T-helper 17 cell (primary cell): ENCODE measurements at places on chromosomes 1 and 21. TPM values are rescaled to one million over a fixed set of nuclear protein-coding genes. Genes with fewer than 3 reads are reported as not detected.

The CR1L gene
- not detected for total RNA-seq

The HSPB7 gene
- not detected for total RNA-seq

DNA sequence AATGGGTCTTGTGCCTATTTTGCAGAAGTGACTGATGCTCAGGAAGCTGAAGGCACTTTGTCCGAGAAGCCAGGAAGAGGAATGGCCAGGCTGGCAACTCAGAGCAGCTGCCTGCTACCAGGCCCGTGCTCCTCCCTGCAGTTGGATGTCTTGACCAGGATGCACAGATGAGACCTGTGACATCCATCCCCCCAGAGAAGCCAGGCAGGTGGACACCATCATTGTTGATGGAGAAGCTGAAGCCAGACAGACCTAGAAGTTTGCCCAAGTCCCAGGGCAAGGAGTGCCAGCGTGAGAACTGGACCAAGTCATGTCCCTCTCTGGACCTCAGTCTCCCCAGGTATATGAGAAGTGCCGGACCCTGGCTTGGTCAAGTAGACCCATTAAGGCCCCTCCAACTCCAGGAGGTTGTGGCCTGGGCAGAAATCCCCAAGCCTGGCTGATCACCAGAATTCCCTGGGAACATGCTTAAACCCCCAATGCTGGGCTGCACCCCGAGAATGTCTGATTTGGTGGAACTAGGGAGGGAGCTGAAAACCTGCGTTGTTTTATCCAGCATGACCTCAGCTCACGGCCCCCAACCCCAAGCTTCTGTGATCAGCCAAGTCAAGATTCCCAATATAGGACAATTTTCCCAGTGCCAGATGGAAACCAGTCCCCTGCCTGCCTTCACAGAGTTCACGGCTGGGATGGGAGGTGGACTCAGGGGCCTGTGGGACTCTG is 82.4 kb downstream of the CAMK2N1 start:
- DNase-seq: no peak

The THEM4 gene
- total RNA-seq: 42.2 TPM

The MTARC1 gene
- not detected for total RNA-seq

GRCh38 chr1:53256511-53257453 is 18.5 kb upstream of the MAGOH start:
- no peak for DNase-seq

DNA sequence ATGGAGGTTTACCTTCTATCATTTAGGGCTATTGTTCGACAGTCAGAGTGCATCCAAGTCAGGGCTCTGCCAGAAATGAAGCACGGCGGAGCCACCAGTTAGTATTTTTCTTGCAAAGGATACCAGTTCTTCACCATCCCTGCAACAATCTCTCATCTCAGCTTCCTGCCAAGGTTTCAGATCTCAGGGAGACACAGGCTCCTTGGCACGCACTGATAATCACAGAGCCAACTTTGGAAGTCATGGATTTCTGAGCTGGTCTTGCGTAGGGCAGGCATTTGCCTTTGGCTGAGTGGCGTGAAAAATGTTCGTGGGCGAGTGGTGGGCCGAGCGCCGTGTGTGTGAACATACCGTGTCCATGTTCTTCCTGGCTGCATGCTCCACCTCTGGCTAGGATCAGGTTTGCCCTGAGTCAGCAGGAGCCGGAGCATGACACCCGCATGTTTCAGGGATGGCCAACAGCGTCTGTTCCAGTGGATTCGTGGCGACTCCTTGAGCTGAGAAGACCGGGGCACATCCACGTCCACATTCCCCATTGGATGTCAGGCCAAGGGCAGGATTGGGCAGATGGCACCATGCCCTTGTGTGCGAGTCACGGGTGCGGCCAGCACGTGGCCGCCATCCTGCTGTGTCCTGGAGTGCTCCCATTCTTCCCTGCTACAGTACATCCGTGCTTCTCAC is 118.5 kb upstream of the C1orf174 start:
- no peak for DNase-seq

- DNase-seq: no peak
Observed at GRCh38 chr1:109479311-109479710, 4.4 kb upstream of the ATXN7L2 start.

The ADORA3 gene
- total RNA-seq: not detected

DNA sequence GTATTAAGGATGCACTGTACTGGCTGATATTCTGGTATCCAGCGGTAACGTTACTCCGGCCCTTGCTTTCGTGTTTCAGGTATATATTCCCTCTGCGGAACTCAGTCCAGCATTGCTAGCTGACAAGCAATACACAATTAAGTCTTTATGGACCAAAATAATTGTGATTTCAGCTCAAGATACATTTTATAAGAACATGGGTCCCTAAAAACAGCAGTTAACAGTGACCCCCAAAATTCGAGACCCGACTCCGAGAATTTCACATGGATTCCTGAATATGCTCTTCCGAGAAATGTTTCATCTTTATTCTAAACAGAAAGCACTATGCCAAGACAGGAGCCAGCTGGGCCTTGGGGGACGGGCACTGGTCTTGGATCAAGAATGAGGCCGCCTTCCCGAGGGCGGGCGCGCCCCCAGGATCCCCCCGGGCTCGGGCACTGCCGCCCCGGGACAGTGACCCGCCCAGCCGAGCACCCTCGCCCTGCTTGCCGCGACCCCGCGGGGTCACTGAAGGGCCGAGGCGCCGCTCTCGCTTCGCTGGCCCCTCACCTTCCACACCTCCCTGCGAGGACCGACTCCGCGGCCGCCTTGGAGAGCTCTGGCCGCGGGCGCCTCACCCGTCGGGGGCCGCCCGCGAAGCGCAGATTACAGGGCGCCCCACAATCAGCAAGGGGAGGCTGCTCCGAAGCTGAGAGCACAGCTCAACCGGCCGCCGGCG is 610 bp downstream of the SCYL3 start:
- no peak for DNase-seq

The GSTM1 gene
- 34.5 TPM for total RNA-seq

- no peak for DNase-seq
Observed at GRCh38 chr21:38081708-38082107, 165.5 kb upstream of the KCNJ6 start.

DNA sequence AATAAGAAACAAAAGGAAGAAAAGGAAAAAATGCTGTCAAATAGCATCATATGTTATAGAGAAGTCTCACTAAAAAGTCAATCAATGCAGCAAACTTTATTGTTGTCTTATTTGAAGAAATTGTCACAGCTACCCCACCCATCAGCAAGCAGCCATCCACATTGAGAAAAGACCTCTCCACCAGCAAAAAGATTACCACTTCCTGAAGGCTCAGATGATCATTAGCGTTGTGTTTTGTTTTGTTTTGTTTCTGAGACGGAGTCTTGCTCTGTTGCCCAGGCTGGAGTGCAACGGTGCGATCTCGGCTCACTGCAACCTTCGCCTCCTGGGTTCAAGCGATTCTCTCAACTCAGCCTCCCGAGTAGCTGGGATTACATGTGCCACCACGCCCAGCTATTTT is 29.0 kb downstream of the ATP2B4 start:
- no peak for DNase-seq

The CRP gene
- total RNA-seq: not detected

The PRKAA2 gene
- total RNA-seq: not detected

The LAPTM5 gene
- total RNA-seq: 563 TPM
